ENCODE measurements at places on chromosomes 4 and X. TPM values are rescaled to one million over a fixed set of nuclear protein-coding genes. Genes with fewer than 3 reads are reported as not detected.

The KLF8 gene
- 0.71 TPM for total RNA-seq

The HHIP gene
- total RNA-seq = 0.43 TPM

The F8 gene
- 5.6 TPM for total RNA-seq

The PPARGC1A gene
- 0.43 TPM for total RNA-seq

The MSX1 gene
- total RNA-seq = 7.8 TPM

The MEPE gene
- not detected for total RNA-seq

The EOLA2 gene
- total RNA-seq = 12.8 TPM

The RRH gene
- total RNA-seq = 0.09 TPM

The ING2 gene
- 4.1 TPM for total RNA-seq

The ENPEP gene
- total RNA-seq = 0.28 TPM
